ENCODE measurements at places on chromosomes 2 and 18.

DNA sequence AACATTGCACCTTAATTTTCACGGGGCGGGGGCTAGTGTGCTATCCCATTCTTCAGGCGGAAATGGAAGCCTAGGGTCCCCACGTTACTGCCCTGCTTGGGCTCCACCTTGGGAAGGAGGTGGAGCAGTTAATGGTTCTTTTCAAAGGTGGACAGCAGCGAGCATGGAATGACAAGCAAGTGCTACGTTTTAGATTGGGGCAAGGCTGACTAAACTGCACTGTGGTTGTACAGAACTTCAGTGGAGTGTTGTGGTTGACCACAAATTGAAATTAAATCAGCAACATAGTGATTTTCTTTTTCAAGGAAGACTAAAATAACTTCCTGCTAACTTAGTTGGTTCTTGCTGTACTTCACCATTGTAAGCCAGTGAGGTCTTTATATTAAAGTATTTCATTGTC, 47.0 kb downstream of the CHRNA1 start:
- no peak for DNase-seq

DNA sequence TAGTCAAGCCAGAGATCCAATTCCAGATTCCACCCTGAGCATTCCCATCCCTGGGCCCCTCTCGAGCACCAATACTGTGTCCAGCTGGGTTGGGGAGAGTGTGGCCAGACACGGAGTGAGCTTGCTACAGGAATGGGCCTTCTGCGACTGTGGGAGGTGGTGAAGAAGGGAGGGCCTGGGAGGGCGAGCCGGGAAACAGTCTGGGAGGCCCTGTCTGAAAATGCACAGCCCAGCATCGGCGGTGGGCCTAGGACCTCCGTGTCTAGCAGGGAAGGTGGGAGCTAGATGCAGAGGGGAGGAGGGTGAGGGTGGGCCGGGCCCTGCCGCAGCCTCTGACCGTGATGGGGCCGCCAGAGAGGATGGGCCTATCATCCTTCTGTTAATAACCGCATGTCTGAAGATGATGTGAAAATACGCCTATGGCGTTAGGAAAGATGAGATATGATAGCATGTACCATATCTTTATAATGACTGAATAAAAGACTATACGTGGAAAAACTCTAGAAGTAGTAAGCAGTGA, 1.9 kb upstream of the OTOS start:
- DNase-seq: no peak

- no peak for DNase-seq
These were observed 40.0 kb downstream of the NPPC start for GRCh38 chr2:231886071-231886681.

GRCh38 chr18:56148373-56148772, 490.0 kb downstream of the TXNL1 start:
- DNase-seq: no peak

DNA sequence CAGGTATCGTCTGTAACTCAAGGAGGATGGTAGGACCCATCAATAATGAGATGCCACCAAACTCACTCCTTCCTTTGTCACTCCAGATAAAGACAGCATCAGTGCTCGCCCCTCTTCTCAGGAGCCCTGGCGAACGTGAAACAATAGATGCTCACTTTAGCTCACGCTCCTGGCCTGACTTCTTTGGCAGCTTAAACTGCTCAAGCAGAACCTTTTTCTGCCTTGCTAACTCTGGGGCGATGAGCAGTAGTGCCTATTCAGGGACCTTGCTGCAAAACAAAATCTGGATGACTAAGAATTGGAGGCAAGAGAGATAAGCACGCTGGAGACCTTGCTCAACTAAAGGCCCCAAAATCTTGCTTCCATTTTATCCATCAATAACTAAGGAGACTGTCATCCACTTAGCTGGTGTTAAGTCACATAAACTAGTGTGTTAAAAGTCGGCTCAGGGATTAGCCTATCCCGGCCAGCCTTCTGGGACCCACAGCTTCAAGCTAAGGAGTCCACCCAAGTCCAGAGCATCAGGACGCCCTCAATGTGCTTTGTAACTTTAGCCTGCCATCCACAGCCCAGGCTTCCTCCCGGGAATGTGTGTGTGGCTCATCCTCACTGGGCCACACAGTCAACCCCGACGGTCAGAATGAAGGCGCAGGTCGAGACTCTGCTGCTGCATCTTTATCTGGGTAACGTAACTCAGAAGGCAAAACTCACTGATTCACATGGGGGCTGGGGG, 38.9 kb downstream of the ZNF516 start:
- no peak for DNase-seq

- DNase-seq: no peak
These were observed 30.3 kb upstream of the SLC30A6 start for GRCh38 chr2:32135409-32135808.

- DNase-seq: no peak
These were observed 165.5 kb upstream of the HAAO start for GRCh38 chr2:42957861-42958301.

GRCh38 chr2:37767959-37768925, 96.8 kb upstream of the CDC42EP3 start:
- no peak for DNase-seq

- no peak for DNase-seq
These were observed 252.4 kb downstream of the NDUFA10 start for GRCh38 chr2:239772721-239773120.

DNA sequence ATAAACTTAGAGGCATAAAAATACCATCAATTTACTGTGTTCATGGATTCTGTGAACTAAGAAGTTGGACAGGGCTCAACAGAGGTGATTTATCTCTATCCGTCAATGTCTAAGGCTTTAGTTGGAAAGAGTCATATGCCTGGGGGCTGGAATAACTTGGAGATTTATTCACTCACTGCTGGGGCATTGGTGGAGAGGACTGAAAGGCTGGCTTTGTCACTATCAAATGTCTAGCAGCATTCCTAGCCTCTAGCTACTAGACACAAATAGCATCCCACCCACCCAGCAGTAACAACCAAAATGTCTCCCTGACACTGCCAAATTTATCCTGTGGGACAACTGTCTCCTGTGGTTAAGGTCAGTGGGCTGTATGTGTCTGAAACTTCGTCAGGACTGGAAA, 71.0 kb downstream of the EVA1A start:
- DNase-seq: no peak

DNA sequence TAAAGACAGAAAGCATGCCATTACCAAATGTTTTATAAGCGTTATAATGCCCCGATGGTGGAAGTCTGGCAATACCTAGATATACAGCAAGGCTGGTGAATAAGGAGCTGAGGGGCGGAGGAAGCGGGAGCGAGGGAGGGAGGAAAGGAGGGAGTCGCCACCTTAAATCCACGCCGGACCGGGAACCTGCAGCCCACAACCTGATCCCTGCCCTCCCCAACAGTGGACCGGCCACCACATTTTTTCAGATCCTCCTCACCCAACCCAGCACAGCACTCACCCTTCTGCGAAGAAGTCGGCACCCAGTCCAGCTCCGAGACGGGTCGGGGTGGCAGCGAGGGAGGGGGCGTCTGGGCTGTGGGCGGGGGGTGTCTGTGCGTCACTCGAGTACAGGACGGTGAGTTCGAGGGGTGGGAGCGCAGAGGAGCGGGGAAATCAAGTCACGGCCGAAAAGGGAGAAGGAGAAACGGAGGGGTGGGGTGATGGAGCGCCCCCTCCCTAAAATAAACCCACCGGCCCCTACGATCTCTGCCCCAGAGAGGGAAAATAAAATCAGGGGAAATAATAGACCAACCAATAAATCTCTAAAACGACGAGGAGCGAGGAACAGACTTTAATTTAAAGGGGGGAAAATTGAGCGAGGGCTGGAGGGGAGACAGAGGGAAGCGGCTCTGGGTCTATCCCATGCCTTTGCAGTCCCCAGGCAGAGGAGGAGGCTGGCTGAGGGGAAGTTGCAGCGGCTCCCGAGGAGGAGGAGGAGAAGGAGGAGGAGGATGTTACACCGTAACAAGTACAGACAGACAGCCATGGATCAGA, 96.5 kb upstream of the SERTAD2 start:
- DNase-seq: no peak

DNA sequence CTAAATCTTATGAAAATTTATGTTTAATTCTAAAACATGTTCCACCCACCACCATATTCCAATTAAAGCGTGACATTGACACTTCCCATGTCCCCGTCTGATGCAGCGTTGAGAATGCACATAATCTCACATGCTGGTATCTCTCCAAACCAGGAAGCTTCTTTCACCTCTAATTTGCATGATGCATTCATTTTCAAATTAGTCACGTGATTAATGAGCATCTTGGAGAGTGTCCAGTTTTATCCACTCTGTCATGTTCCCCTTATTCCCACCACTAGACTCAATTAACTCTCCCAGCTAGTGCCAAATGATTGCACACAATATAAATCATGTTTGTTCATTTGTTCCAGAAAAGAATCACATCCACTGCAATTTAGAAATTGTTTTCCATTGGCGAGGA, 105.8 kb downstream of the RIT2 start:
- no peak for DNase-seq

DNA sequence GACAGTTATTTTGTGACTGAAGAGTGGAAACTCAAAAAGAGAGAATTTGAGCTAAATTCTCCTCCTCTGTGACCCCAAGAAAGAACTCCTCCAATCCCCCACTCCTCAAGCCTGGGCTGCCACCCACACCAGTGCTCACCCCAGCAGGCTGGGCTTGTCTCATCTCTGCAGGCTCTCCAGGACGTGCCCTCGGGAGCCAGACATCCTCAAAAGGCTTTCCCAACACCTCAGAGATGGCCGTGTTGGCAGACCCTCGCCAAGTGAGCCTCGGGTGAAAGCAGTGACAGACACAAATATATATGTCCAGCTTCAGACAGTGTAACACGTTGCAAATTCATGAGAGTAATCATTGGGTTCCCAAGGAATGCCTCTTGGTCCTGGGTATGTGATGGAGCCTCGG, 377.7 kb upstream of the SALL3 start:
- no peak for DNase-seq

- no peak for DNase-seq
These were observed 988.3 kb upstream of the GYPC start for GRCh38 chr2:125667630-125668029.

DNA sequence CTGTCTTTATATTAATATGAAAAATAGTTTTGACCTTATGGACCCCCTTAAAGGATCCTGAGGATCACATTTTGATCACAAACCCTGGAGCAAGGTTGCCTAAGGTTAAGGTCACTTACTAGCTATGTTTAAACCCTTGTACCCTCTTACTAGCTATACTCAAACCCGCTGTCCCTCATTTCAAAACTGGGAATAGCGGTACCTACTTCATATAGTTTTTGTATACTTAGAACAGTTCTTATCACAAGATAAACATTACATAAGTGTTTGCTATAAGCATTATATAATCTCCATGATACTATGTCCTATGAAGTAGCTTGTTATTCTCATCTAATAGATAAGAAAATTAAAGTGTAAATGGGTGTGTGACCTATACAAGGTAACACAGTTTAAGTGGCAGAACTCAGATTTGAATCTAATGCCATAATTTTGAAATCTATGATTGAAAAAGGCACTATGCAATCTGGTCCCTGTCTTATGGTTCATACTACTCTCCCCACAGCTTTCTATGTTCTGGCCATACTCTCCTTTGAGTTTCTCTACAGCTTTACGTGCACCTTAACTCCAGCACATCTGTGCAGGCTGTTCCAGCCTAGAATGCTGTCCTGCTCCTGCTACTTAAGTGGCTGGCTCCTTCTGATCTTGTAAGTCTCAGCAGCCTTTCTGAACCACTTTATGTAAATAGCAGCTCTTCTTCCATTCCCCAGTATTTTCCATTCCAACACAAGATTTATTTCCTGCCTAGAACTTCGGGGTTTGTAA, 30.4 kb downstream of the HYCC2 start:
- DNase-seq: no peak

Data from neuronal stem cell (in vitro differentiated cells).